Endothelial cell (in vitro differentiated cells): ENCODE measurements at places on chromosomes 2 and 18. TPM values are rescaled to one million over a fixed set of nuclear protein-coding genes. Genes with fewer than 3 reads are reported as not detected.

TDRD15 gene
- 0.05 TPM for total RNA-seq

CRYBA2 gene
- not detected for total RNA-seq

HOXD13 gene
- total RNA-seq, result not detected

DNA sequence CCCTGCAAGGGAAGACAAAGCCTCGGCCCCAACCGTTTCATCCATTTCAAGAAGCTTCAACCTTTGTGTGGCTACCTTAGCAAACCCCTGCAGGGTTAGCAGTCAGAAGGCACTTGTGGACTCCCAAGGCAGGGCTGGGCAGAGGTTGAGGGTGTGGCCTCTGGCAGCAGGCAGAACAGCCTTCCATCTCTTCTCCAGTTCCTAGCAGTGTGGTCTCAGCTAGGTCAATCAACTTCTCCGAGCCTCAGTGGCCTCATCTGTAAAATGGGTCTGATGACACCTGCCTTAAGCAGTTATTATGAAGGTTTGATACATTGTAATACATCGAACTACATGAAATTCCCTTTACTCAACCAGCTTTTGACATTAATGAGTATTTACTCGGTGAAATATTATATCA, 6.8 kb upstream of the PRSS56 start:
- H3K4me3 ChIP-seq, result no peak overlapping the region
- no peak for DNase-seq
- H3K36me3 ChIP-seq, result no peaks in the 10 kb centered on the region
- H3K27ac ChIP-seq, result no peak overlapping the region

DNA sequence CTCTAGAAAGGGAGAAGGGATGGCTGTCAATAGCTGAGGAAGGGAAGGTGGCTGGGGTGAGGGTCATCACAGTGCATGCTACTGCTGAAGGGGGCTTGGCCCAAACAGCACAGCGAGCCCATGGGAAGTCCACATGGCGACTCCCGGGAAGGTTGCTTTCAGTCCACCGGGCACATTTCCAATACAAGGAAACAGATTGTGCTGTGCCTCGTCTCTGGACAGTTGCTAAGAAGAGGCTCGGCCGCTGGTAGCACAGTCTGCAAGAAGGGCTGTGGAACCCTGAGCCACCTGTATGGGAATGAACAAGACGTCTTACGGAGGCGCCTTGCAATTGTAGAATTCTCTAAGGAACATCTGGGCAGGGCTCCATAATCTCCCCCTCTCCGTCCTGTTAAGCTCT, 123.1 kb downstream of the CELF4 start:
- H3K36me3 ChIP-seq, result no peaks in the 10 kb centered on the region
- H3K4me1 ChIP-seq, result no peaks in the 10 kb centered on the region
- DNase-seq, result no peak
- peaks cover 17% of the 10 kb centered on the region for H3K27me3 ChIP-seq
- no peak overlapping the region for H3K27ac ChIP-seq

DNA sequence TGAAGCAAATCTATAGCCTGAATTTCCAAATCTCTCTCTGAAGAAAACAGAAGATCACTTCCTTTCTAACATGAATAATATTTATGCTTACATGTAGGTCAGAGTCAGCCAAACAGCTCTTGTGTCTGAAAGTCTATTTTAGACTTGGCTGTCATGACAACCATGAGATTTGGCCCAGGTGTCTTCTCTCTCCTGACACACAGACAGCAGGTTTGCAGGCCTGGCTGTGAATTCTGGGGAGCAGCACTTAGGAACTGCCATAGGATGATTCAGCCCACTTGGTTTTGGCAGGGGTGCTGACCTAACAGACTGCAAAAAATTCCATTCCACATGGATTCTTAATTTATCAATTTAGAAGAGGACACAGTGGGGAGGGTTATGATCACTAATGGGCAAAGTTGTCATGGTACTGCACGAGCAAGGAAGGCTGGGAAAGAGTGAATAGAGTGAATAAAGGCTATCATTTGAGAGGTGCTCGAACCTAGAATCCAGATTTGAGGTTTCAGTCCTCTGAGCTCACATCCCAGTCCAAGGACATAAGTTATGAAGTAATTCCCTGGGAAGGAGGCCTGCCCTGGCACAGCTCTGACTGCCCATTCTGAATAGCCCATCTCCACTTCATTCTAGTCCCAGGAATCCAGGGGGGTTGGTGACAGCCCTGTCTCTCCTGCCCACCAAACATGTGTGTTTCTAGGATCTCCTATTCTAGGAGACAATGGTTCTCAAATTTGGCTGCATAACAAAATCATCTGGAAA, 453.9 kb upstream of the TRIB2 start:
- H3K4me1 ChIP-seq, result no peaks in the 10 kb centered on the region
- no peaks in the 10 kb centered on the region for H3K36me3 ChIP-seq
- H3K27ac ChIP-seq, result no peak overlapping the region
- H3K27me3 ChIP-seq, result no peaks in the 10 kb centered on the region
- no peak overlapping the region for H3K4me3 ChIP-seq
- no peak for DNase-seq

- H3K27ac ChIP-seq, result no peak overlapping the region
- no peak for DNase-seq
- H3K36me3 ChIP-seq, result no peaks in the 10 kb centered on the region
- no peaks in the 10 kb centered on the region for H3K27me3 ChIP-seq
- H3K4me3 ChIP-seq, result no peak overlapping the region
These were observed 98.2 kb downstream of the SOCS6 start for GRCh38 chr18:70387027-70387426.

DNA sequence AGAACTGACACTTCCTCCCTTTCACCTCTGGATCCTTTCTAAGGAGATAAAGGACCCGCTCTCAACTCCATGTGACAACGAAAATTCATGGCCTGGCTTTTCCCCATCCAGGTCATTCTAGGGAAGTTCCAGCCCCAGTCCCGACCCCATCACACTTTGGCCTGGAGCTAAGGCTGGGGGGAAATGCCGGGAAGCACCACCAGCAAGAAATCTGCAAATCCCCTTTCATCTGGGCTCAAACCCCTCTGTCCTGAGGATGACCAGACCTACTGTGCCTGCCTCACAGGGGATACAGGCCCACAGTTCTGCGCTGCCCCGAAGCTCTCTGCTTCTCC, 1.3 kb downstream of the SIX2 start:
- peaks cover 43% of the 10 kb centered on the region for H3K4me1 ChIP-seq
- peaks cover 47% of the 10 kb centered on the region for H3K27me3 ChIP-seq
- H3K27ac ChIP-seq, result peak overlapping the region; percentile 66
- H3K36me3 ChIP-seq, result no peaks in the 10 kb centered on the region
- DNase-seq, result no peak
- H3K4me3 ChIP-seq, result peak overlapping the region; percentile 54

- no peaks in the 10 kb centered on the region for H3K36me3 ChIP-seq
- DNase-seq, result no peak
- H3K4me3 ChIP-seq, result no peak overlapping the region
- peaks cover 7% of the 10 kb centered on the region for H3K4me1 ChIP-seq
- no peak overlapping the region for H3K27ac ChIP-seq
These were observed 57.7 kb upstream of the MAP4K3 start for GRCh38 chr2:39494784-39495251.

GRCh38 chr2:237591141-237591881, 777 bp upstream of the RAB17 start:
- no peak overlapping the region for H3K27ac ChIP-seq
- no peak overlapping the region for H3K4me3 ChIP-seq
- peaks cover 28% of the 10 kb centered on the region for H3K4me1 ChIP-seq
- no peak for DNase-seq
- H3K36me3 ChIP-seq, result peaks cover 6% of the 10 kb centered on the region
- H3K27me3 ChIP-seq, result peaks cover 9% of the 10 kb centered on the region
